ENCODE measurements at places on chromosomes 4 and X.

- no peak for DNase-seq
Measured at GRCh38 chrX:136130931-136131833, 16.2 kb upstream of the FHL1 start.

DNA sequence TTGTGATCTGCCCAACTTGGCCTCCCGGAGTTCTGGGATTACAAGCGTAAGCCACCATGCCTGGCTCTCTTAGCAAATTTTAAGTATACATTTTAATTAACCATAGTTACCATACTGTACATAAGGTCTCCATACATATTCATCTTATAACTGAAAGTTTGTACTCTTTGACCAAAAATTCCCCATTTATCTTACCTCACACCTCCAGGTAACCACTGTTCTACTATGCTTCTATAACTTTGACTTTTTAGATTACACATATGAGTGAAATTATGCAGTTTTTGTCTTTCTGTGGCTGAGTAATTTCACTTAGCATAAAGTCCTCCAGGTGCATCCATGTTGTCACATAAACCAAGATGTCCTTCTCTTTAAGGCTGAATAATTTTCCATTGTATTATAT lies 17.4 kb downstream of the C4orf51 start:
- no peak for DNase-seq

GRCh38 chrX:133364865-133365264 lies 50.4 kb downstream of the GPC4 start:
- no peak for DNase-seq

DNA sequence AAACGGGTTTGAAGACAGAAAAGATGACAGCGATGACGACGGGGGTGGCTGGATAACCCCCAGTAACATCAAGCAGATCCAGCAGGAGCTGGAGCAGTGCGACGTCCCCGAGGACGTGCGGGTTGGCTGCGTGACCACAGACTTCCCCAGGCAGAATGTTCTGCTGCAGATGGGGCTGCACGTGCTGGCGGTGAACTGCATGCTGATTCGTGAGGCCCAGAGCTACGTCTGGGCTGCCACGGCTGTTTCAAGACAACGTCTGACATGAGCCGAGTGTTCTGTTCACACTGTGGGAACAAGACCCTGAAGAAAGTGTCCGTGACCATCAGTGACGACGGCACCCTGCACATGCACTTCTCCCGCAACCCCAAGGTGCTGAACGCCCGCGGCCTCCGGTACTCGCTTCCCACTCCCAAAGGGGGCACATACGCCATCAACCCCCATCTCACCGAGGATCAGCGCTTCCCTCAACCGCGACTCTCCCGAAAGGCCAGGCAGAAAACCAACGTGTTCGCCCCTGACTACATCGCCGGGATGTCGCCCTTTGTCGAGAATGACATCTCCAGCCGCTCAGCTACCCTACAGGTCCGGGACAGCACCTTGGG lies 319.2 kb upstream of the SLC7A11 start:
- DNase-seq: no peak

DNA sequence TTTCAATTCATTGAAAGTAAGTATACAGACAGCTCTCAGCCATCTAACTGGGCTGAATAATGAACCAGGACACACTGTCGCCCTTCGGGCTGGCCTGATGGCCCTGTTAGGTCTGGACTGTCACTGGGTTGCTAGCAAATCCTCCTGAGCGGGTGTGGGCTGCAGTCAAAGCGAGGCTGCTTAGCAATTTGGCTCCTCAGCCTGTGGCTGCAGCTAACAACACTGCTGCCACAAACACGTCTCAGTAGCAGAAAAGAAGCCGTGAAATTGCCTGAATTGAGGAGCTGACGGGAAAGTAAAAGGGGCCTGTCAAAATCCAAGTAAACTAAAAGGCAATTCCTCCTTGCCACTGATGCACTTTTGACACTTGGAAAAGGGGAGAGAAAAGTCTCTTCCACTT lies 72.8 kb downstream of the SMIM20 start:
- no peak for DNase-seq

GRCh38 chr4:150817804-150818528 lies 197.1 kb downstream of the LRBA start:
- no peak for DNase-seq

DNA sequence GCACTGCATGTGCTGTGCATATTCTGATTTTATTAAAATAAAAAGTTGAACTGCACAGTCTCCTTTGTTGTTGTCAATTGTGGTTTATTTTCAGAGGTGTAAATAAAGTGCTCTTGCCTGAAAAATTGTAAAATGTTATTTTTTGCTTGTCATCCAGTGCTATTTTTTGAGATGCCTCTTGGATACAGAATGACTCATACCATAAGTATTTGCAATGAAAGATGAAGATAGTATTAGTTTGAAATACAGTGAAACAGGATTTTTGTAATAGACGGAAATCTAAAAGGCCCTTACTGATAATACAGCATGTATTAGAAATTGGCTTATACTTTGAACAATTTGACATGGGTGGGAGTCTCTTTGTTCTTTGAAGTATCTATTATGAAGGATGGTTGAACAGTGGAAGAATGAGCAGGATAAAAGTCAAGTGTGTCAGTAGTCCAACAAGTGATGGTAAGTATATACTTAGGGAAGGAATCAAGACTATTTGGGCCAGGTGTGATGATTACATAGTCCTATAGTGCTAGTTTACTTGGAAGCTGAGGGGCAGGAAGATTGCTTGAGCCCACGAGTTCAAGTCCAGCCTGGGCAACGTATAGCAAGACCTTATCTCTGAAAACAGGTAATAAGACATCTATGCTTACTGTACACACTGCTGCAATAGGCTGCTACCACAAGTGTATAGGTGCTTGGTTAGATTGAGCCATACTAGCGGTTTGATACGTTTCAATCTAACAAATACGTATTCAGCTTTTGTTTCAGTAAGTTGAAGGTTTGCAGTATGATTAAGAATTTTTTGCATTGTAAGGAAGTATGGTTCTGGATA lies 16.4 kb downstream of the DDX3X start:
- no peak for DNase-seq

DNA sequence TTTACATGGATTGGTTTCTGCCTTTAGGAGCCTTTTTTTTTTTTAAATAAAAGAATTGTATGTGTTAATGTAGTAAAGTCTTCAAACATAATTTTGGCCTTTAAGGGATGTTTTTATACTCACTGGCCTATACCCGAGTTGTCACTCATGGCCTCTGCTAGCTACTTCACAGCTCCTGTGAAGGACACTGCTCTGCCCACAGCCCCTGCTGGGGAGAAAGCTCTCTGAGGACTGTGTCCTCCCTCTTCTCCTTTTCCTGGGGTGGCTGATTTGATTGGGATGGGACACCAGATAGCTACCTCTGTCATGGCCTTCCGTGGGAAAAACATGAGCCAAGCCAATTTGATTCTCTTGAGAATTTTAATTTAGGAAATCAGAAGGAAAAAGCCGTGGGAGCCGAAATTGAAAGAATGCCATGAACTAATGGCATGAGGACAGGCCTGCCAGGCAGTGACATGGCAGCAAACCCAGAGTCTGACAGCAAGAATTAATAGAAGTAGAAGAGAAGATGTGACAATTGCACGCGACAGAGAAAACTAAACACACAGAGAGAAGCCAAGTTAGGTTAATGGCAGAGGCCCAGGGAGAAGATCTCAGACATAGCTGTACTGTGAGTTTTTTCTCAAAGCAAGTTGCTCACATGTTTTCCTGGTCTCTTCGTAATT lies 81.4 kb downstream of the ARHGAP10 start:
- no peak for DNase-seq

DNA sequence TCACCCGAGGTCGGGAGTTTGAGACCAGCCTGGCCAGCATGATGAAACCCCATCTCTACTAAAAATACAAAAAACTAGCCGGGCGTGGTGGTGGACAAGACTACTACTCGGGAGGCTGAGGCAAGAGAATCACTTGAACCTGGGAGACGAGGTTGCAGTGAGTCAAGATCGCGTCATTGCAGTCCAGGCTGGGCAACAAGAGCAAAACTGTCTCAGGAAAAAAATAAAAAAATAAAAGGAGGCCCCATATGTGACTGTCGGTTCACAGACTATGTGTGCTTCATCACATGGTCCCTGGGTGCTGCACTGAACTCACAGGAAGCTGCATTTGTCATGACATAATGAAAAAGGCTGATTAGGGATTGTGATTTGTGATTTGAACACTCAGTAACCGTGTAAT lies 6.4 kb downstream of the TRIML1 start:
- no peak for DNase-seq

- DNase-seq: no peak
Measured at GRCh38 chr4:88163336-88163735, 4.9 kb upstream of the ABCG2 start.

DNA sequence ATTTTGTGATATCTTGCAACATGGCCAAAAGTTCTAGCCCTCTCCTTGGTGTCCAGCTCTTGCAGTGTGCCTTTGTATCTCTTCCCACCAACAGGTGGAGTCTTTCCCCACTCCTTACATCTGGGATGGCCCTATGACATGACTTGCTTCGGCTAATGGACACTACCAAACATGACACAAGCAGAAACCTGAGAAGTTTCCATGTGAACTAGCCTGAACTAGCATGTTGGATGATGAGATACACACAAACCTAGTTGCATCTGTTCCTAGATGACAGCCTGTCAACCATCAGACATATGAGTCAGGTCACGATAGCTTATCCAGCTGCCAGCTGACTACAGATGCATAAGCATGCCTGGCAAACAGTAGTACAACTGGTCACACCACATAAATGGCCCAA lies 207.5 kb upstream of the FTHL17 start:
- DNase-seq: no peak

DNA sequence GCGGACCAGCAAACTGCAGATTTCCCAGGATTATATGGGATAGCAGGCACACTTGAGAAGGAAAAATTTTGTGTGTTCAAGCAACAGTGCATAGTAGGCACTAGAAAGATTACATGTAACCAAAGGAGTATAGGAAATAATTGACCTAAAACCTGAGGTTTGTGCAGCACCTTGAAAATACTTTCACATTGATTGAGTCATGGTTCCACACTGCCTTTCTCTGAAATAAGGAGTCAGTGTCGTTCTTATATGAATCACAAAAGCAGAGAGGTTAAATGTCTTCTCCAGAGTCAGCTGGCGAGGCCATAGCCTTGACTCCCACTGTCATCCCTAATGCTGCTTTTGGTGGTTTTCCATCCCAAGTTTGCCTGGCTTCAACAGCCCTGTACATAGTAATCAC lies 138.9 kb downstream of the SOWAHB start:
- DNase-seq: no peak

GRCh38 chr4:134343656-134344055 lies 142.1 kb upstream of the PABPC4L start:
- no peak for DNase-seq

DNA sequence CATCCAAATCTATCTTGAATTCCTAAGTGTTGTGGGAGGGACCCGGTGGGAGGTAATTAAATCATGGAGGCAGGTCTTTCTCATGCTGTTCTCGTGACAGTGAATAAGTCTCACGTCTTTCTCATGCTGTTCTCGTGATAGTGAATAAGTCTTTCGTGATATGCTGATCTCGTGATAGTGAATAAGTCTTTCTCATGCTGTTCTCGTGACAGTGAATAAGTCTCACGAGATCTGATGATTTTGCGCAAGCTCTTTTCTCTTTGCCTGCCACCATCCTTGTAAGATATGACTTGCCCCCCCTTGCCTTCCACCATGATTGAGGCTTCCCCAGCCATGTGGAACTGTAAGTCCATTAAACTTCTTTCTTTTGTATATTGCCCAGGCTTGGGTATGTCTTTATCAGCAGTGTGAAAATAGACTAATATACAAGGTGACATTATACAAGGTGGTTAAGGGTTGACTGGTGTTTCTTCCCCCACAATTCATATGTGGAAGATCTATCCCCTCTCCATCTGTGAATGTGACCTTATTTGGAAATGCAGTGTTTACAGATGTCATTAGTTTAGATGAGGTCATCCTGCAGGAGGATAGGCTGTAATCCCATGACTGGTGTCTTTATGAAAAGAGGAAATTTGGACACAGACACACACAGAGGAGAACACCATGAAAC lies 27.6 kb downstream of the ARSD start:
- DNase-seq: no peak

- no peak for DNase-seq
Measured at GRCh38 chr4:176782794-176783193, 9.9 kb downstream of the VEGFC start.

DNA sequence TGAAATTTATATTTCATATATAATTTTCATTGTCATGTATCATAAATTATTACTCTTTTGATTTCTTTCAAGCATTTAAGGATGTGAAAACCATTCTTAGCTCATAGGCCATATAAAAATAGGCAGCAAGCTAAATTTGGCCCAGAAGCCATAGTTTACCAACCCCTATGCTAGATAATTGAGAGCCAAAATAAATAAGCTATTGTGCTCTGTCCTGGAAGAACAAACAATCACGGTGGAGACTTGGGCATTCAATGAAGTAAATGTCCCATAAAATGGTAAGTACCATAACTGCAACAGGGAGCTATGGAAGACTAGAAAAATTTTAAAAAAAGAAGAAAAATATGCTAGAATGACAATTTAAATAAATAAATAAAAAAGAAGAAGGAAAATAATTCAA lies 60.9 kb upstream of the PACRGL start:
- no peak for DNase-seq

DNA sequence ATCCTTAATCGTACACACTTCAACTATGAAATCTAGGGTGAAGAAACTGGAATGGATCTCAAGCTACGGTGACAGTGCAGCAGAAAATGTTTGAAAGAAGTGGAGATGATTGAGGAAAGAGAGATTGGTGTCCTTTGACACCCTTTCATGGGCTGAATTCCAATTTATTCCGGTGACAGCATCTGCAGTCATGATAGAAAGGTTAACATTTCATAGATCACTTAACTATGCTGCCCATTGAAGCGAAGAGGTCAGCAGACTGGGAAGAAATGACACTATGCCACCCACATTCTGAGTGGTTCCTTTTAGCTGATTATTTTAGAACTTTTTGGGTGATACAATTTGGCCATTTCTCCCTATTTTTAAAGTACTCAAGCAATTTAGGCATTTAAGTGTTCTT lies 82.3 kb downstream of the DNAAF6 start:
- DNase-seq: no peak

- DNase-seq: no peak
Measured at GRCh38 chr4:148159793-148160192, 282.4 kb downstream of the NR3C2 start.

- DNase-seq: no peak
Measured at GRCh38 chr4:5759236-5760075, 48.5 kb downstream of the EVC start.

GRCh38 chrX:135010921-135011320 lies 11.4 kb downstream of the RTL8B start:
- DNase-seq: no peak

DNA sequence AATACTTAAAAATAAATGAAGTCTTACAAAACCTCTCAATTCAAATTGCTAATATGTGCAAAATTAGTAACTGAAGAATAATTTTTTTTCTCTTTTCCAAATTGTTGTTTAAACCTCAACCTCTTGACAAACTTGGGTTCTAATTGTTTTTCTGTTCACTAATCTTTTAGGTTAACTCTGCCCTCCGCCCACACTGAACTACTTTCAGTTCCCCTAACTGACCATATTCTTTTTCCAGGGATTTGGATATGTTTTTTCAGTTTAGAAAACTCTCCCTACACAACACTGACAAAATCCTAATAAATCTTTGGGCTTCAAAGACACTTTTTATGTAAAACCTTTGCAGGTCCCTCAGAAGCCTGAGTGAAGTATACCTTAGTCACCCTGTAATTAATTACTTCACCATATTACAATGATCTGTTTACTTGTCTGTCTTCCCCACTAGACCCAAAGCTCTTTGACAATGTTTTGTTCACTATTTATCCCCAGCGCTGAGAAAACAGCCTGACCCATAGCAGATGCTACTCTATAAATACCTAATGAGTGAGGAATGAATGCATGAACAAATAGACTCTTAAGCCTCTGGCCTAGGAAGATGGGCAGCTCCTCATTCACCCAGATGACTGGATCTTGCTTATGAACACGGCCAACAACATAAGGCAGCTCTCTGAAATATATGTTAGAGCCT lies 134.9 kb downstream of the MAML3 start:
- no peak for DNase-seq

All from pancreas (tissue), 10 donors.